ENCODE measurements at places on chromosomes 7 and 10.

DNA sequence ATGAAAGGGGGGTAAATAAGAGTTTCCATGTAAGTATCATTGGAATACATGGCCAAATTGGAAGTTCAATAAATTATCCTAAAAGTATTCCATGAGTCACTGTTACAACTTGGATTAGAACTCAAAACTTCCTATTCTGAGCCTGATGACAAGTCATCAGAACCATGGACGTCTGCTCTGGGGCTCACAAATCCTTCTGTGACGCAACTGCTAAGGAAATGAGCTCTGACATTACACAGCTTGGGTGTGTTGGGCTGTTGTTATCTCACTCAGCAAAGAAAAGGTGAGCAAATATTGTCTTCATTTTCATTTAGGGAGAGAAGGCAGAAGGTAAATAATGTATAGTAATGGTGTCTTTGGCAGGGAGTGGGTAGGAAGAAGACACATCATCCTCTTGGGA is 214.8 kb upstream of the ADO start:
- DNase-seq: no peak

- DNase-seq: no peak
Observed at GRCh38 chr7:50827281-50827680, 44.6 kb upstream of the GRB10 start.

DNA sequence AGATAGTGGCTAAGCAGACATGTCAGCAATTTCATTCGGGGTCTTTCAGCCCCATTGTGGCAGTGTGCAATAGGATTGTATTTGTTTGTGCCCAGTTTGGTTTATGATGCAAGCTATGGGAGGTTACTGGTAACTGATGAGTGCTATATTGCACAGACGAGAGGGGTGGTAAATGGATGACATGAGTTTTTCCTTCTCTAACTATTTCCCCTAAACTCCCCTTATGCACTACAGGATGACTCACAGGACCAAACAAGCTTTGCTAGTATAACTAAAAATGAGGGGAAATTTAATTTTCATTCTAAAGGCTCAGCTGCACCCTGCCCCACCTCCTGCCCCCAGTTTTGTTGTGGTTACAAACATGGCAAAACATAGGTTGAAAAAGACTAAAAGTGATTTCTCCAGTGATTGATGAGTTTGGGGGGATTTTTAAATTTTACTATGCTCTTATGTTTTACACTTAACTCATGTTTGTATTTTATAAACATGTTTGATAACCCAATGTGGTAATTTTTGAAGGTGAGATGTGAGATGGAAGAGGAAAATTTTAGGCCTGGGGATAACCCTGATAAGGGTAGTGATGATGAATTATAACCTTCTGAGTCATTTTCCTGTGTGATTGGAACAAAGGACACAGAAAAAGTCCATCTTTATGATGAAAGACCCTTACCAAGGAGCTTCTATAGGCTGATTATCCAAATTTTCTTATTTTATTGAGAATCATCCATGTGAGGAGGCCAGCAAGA is 60.8 kb upstream of the NAMPT start:
- no peak for DNase-seq

DNA sequence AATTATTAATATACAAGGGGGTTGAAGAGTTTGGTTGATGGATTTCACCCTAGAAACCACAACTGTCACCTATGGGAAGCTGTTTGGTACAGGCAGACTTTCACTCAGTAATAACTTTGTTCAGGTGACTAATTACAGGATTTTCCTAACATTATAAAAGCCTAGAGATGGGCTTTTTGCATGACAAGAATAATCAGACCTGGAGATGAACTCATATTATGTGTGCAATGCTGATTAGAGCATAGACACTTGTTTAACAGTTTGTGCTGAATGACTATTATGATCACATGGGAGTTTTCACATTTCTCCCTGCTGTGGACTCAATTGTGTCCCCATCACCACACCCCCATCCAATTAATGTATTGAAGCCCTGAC is 90.2 kb upstream of the STEAP4 start:
- no peak for DNase-seq

GRCh38 chr7:128045158-128045557 is 13.9 kb upstream of the LRRC4 start:
- no peak for DNase-seq

- DNase-seq: no peak
Observed at GRCh38 chr7:99489235-99489634, 10.8 kb downstream of the ZNF394 start.

GRCh38 chr10:74328388-74328787 is 177.4 kb downstream of the ADK start:
- DNase-seq: no peak
